Left hindlimb (tissue), 1 donor: ENCODE measurements at places on chromosomes 13 and 19.

GRCh38 chr19:44278181-44278690 lies 18.6 kb downstream of the ZNF233 start:
- no peak for DNase-seq

GRCh38 chr19:27742041-27742440 lies 1470.9 kb downstream of the UQCRFS1 start:
- DNase-seq: no peak

GRCh38 chr13:83414393-83414792 lies 467.9 kb downstream of the SLITRK1 start:
- DNase-seq: no peak

DNA sequence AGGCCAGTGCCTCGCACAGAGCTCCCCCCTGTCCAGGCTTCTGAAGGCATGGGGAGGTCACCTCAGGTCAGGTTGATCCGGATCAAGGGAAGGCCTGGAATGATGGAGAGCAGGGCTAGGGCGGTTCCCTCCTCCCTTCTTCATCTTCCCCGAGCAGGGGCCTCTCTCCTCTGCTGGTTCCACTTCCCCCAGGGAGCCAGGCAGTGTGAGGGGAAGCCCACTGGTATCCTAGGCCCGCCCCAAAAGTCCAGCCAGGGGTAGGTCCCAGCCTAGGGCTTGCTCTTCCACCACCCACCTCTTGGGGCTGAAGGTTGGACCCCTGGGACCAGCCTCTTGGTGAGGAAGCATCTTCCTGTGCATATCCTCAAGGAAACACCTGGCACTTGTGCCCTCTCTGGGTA lies 16.4 kb upstream of the PRR19 start:
- DNase-seq: peak; percentile 64

DNA sequence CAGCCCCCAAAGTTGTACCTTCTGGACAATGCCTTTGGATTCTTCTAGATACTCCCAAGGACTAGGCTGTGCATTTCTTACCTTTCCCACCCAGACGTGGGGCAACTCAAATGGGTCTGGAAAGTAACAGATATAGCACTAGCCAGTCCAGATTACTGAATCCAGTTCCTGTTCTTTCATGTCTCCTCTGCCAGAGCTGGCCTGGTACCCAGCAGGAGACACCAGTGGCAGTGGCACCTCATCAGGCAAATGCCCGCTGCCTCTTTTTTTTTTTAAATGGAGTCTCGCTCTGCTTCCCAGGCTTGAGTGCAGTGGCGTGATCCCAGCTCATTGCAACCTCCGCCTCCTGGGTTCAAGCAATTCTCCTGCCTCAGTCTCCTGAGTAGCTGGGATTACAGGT lies 43.2 kb downstream of the N4BP2L2 start:
- no peak for DNase-seq

DNA sequence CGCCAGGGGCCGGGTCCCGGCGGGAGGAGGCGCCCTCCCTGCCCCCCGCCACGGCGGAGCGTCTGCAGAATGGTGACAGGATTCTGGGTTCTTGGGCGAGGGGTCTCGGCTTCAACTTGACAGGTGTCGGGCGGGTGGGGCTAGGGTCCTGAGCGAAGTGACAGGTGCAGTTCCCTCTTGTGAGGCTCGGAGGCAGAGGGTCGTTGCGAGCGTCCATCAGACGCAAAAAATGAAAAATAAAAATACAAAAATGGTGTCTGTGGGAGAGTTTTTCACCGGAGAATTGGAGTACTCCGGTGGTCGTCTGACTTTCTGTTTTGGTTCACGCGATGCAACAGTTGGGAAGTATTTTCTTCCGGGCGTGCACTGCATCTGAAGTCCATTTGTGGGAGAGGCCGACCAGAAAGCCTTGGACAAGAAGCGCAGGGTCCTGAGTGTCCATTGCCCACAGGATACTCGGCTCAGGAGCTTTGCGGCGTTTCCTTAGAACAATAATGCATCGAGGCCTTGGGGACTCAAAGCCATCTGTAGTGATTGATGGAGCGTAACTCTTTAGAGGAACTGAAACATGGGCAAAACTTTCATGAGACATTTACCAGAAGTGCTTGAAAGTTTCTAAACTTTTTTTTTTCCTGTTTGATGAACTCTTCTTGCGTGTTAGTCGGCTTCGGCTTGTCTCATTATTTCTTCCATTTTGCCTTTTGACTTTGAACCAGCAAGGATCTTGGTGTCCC lies 759 bp downstream of the RB1 start:
- DNase-seq: peak; percentile 68

DNA sequence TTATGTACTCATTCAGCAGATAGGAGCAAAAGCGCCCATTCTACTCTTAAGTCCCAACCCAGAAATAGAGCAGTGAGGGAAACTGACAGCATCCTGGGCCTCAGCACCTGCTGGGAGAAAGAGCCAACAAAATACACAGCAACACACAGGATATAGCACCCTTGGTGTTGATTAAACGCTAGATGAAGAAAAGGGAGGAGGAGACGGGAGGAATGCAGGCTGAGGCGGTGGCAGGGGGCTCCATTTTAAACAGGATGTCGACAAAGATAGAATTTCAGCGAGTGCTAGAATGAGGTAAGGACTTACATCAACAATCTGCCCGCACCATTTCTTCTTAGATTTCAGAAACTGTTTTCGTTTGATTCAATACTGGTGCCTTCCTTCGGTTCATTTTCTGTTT lies 4.6 kb upstream of the RAB20 start:
- DNase-seq: no peak

GRCh38 chr13:39740761-39741160 lies 85.3 kb downstream of the COG6 start:
- DNase-seq: no peak

- DNase-seq: no peak
These were observed 17.5 kb downstream of the BORA start for GRCh38 chr13:72745260-72745659.

DNA sequence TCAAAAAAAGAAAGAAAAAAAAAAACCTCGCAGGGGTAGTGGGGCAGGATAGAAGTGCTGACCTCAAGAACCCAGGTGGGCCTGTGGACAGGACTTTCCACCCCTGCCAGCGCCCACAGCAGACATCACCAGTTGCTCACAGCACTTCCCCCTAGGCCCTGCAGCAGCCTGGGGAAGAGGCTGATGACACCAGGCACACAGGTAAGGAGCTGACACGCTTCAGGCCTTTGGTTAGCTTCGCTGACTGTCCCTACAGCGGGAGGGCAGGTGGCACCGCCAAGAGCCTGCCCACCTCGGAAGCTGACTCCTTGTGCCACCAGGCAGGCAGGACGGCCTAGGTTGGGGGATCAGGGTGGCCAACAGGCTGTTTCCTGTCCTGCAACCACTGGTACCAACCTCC lies 8.9 kb downstream of the LONP1 start:
- no peak for DNase-seq

DNA sequence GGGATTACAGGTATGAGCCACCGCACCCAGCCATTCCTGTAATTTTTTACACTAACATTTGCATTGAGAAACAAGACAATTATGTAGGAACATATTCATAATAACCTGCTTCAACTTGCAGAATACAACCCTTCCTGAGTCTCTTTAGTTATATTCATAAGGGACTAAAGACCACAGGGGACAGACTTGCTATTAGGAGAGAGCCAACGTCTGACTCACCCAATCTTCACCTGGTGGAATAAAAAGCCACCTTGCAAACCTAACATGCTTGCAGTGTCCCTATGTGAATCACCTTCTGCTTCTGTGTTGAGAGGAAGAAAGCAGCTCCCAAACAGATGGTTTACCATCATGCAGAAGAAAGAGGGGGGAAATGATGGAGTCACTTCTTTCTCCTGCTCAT lies 456.1 kb downstream of the PCDH9 start:
- DNase-seq: no peak

- DNase-seq: no peak
These were observed 37.2 kb upstream of the LRCH1 start for GRCh38 chr13:46515803-46516202.
